ENCODE measurements at places on chromosomes 12 and 14.
A peak's percentile ranks its signal among the peaks of the same experiment; 100 is the strongest.

GRCh38 chr12:53214687-53215455, 7.8 kb upstream of the ITGB7 start:
- no peak for DNase-seq

GRCh38 chr14:91202234-91202974, 42.1 kb downstream of the GPR68 start:
- peak; percentile 30 for DNase-seq

DNA sequence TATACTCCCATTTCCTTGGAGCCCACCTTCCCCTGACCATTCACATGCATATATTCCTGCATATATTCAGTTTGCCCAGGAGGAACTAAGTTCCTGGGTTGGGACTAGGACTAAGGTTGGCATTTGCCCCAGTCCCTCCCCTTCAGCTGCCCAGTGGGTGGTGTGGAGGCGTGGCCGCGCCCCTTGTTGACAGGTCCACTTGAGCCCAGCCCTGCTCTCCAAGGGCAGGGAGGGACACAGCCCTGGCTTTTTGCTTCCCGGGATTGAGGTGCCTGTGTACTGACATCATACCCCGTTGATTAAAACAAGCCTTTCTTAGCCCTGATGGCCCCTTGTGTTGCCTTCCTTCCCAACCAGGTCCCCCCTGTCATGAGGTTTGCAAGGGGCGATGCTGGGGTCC, 7.3 kb downstream of the ERBB3 start:
- DNase-seq: no peak

GRCh38 chr12:76571256-76571655, 11.7 kb upstream of the OSBPL8 start:
- DNase-seq: no peak

- no peak for DNase-seq
These were observed 86.3 kb upstream of the NRXN3 start for GRCh38 chr14:78083837-78084236.

DNA sequence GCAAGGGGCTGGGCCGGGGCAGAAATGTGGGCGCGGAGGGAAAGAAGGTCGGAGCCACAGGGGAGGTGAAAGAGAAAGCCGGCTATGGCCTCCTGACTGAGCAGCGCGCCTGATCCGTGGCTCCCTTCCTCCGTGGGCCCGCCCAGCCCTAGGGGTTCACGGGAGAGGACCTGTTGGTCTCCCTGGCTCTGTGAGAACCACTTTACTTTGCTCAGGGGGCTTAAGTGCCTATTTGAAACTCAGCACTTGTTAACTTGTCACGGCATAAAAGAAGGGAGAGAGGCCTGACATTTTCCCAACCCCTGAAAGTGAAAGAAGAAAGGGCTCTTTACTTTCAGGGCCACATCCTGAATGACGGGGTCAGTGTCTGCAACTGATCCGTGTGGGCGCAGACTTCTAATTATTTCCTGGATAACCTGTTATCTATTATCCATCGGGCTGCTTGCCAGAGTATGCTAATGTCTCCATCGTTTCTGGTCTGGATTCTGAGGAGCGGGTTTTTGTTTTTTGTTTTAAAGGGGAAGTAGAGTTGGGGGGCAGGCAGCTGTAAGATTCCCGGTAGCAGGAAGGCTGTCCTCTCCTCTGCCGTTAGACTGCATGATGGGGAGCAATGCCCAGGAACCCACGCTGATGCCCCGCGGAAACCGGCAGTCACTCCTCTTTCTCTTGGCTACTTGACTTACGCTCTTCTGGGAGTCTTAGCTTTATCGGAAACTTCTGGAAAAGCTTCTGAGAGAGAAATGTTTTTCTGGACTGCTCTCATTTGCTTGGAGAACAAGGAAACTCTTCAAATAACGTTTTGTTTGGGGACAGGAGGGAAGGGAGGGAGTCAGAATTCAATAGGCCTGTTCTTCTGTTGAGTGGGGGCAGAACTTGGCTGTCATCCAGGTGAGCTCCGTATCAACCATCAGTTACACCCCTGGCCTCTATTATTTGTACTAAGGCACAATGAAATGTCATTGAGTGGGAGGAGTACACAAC, 127.7 kb upstream of the MAX start:
- DNase-seq: peak; percentile 53

DNA sequence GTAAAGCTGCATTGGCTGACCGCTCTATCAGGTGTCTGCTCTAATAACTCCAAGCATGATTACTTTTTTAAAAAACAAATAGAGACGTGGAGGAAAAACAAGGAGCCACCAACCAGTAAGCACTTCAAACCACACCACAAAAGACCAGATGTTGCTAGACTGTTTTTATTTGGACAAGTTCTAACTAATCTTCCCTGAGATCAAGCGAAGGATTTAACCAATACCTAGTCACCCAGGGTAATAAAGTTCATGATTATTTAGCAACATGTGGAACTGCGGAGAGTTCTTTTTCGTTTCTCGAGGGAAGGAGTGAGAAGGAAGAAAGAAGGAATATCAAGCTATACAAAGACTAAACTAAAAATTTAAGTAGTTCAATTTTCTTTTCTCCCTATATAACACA, 288.1 kb downstream of the DUSP6 start:
- DNase-seq: no peak

DNA sequence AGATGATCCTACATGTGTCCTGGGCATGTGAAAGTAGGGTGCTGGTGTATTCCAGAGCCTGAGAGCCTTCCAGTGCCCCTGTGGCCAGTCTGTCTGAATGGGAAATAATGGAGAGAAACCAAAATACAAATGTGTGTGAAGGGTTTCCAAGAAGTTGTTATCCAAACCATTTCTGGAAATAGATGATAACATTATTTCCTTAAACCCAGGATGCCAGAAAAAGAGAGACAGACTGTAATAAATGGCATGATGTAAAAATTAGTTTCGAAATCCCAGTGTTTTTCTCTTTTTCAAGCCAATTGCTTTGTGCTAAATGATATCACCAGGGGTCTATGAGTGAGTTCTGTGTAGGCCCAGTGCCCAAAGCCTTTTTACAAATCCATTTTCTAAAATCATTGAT, 175.3 kb downstream of the PHLDA1 start:
- no peak for DNase-seq

DNA sequence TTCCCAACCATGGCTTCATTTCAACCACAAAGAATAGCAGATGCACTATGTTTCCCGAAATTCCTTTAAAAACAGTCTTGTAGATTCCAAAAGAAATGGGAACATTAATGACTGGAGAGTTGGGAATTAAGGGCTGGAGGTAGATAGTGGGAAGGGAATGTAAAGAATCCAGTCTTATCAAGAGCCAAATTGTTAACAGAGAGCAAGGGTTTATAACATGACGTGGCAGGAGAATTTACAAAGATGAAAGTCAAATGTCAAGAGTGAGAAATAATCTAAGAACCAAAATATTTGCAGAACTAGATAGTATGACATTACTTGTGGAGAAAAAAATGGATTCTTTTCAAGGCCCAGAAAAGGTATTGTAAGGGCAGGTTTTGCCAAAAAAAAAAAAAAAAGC, 200.9 kb downstream of the GRIN2B start:
- no peak for DNase-seq

GRCh38 chr12:2841056-2841650, 6.3 kb upstream of the NRIP2 start:
- no peak for DNase-seq

DNA sequence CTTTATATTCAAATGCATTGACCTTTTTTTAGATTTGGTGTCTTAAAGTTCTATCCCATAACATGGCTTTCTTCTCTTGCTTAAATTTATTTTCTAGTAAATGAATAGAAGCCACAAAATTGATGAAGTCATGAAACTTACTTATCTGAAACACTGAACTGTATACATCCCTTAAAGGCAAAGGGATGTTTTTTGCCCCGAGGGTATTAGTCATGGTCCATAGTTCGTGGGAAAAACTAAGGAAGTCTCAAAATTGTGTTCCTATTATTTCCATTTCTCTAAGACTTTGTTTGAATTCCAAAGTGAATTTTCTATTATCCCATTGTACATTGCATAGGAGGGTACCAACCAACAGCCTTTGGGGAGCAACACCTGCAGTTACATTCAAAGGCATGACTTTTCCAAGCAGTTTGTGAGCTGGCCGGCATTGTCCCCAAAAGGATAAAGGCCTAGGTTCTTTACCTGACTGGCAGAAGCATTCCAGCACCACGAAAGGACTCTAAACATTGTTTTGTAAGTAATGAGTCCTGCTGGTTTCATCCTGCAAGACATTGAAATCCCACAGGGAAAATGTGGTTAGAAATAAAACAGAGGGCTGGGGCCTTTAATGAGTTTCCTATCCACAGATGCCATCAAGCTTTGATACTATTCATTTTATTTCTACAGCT, 473.5 kb downstream of the PRKD1 start:
- no peak for DNase-seq

DNA sequence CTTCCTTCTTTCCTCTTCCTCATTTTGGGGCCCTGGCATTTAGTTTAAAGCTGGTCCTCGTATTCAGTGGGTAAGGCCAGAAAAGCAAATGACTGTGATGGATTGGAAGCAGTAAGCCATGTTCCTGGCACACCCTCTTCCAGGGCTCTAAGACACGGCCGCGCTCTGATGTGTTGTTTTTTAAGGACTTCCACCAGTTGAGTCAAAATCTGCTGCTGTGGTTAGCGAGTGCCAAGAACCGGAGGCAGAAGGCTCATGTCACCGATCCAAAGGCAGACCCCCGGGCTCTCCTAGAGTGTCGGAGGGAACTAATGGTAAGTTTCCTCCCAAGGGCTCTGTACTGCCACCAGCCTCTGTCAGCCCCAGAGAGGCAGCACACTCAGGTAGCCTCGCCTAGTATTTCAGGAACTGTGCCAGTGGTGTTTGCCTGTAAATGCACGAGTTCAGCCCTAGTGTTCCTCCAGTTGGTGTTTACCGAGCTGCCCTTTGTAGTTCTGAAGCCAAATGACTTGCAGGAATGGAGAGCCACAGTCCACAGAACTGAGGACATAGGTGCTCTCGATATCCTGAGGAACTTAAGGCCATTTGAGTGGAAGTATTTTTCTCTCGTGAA, 72.7 kb downstream of the ESR2 start:
- no peak for DNase-seq

DNA sequence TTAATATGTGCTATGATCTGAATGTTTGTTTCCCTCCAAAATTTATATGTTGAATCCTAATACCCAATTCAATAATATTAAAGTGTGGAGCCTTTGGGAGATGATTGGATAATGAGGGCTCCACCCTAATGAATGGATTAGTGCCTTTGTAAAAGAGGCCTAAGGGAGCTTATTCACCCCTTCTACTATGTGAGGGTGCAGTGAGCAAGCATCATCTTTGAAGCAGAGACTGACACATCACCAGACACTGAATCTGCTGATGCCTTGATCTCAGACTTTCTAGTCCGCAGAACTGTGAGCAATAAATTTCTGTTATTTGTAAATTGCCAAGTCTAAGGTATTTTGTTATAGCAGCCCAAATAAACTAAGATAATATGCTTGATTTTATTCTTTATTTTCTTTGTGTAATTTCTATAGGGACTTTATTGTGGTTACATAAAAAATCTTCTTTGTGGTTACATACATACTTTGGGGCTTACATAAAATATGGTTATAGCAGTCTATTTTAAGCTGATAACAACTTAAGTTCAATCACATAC, 131.1 kb upstream of the SLC38A2 start:
- DNase-seq: no peak

DNA sequence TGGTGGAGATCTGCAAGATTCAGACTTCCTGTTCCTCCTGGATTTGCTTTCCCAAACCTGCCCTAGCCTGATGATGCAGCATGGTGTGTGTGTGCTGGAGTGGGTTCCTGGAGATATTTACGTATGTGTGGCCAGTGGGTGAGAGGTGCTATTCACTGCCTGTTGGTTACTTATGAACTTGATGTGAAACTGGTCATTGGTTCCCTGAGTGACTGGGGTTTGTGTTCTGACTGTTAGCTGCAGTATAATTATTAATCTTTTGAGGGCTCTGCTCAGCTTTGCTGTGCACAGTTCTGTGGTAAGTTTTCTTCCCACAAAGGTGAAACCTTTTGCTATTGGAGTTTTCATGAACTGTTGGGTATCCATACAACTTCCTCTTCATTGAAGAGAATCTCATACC, 541.8 kb upstream of the FBXO33 start:
- no peak for DNase-seq

DNA sequence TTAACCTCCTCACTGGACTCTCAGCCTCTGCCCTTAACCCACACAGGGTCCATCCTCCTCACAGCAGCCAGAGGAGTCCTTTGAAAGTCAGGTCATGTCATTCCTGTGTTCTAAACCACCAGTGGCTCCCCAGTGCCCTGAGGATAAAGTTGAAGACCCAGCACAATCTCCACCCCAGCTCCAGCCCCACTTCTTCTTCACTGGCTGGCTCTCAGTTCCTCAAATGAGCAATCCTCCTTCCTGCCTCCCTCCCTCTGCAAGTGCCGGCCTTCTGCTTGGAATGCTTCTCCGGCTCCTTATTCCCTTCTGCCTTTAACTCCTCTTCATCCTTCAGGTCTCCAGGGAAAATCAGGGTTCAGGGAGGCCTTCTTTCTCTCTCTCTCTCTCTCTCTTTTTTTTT, 32.0 kb upstream of the SPPL3 start:
- DNase-seq: no peak

- DNase-seq: no peak
These were observed 114.0 kb upstream of the PRB2 start for GRCh38 chr12:11509326-11509725.

GRCh38 chr14:20836668-20837338, 34.2 kb upstream of the RNASE1 start:
- no peak for DNase-seq

GRCh38 chr14:79134361-79134760, 964.2 kb downstream of the NRXN3 start:
- DNase-seq: no peak

GRCh38 chr12:125300249-125300648, 235.0 kb downstream of the AACS start:
- DNase-seq: no peak

GRCh38 chr12:127723251-127723650, 543.7 kb upstream of the TMEM132C start:
- DNase-seq: no peak

GRCh38 chr12:31742891-31743290, 14.1 kb upstream of the AMN1 start:
- DNase-seq: no peak

- DNase-seq: no peak
These were observed 928 bp downstream of the EFCAB11 start for GRCh38 chr14:89953602-89954001.

DNA sequence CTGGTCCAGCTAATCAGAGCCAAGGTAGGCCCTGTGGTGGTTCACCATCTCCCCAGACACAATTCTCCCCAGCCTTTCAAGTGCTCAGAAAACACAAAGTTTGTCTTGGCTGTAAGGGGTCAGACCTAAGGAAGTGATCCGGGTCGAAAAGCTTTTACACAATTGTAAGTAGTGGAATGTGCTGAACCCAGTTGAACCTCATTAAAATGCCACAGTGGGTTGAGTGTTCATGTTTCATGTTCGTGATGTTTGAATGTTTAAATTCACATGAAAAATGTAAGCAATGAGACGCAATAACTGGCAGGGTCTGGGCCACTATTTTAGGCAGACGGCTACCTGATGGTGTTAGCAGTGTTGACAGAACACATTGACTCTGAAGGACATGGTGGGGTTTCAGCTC, 60.9 kb upstream of the JDP2 start:
- no peak for DNase-seq

- no peak for DNase-seq
These were observed 3.8 kb downstream of the SOAT2 start for GRCh38 chr12:53107122-53107521.

- DNase-seq: no peak
These were observed 359.0 kb downstream of the NAV3 start for GRCh38 chr12:78189656-78190055.
